ENCODE measurements at places on chromosomes 13 and 19.

DNA sequence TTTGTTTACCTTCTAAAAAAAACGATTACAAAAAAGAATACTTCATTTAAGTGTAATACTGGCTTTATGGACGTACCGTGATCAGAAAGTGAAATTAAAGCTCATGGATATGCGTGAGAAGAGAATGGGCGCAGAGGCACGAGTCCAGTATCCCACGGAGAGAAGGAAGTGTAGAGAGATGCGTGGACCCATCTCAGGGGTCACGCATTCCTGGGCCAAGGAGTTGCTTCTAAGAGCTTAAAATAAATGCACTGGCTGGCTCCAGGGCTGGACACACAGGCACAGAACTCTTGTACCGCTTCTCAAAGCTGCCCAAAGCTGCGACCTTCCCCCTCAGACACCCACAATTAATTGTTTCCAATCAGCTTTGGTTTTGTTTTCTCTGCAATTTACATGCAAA lies 8.7 kb upstream of the SPC24 start:
- no peak for DNase-seq

DNA sequence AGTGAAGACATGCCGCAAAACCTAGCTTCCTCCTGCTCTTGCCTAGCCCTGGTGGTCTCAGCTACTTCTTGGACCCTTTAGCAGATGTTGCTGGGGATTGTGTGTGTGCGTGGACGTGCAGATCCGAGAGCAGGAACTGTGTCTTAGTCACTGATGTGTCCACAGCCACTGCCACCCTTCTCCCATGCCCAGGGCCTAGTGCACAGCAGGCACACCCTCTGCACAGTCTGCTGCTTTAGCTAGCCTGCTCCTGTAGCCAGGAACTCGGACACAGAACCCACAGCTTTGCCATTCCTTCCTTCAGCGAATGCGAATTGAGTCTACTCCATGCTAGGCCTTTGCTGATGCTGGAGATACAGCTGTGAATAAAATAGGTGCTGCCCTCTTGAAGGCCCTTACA lies 2.3 kb downstream of the CLPTM1 start:
- DNase-seq = no peak

GRCh38 chr13:108572782-108573211 lies 56.6 kb upstream of the MYO16 start:
- no peak for DNase-seq

GRCh38 chr13:67147342-67148133 lies 82.6 kb downstream of the PCDH9 start:
- no peak for DNase-seq

All from cerebellar nuclear complex (tissue), 1 donor.